T-helper 2 cell (primary cell): ENCODE measurements at places on chromosomes 4 and X.

DNA sequence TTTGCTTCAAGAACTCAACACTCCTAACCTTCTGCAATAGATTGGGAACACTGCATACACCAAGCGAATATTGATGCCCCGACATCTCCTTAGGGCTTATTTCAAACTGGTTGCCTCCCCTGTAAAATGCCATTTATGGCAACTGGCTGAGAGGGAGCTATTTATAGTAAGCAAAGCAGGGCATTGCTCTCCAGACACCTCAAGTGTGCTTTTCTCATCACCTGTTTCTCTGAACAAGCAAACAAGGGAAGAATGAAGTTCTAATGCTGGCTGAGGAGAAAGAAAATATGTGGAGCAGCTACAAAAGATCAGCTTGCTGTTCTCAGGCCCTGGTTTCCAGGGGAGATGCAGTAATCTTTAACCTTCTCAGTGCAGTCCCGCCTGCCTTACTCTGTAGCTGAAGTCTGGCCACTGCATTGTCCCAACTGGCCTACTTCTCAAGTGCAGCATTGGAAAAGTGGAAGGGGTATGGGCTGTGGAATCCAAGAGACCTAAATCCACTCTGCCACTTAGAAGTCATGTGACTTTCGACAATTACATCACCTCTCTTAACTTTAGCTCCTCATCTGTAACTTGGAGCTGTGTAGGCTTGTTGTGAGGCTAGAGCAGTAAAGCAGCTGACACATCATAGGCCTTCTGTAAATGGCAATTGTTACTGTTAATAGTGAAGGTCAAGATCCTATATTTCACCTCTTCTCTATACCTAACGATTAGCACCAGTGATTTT lies 47.9 kb upstream of the FGF13 start:
- no peak for DNase-seq

GRCh38 chr4:98993419-98994071 lies 2.0 kb upstream of the METAP1 start:
- DNase-seq, result no peak

GRCh38 chr4:98994474-98995182 lies 893 bp upstream of the METAP1 start:
- no peak for DNase-seq

GRCh38 chr4:67234296-67234695 lies 311.0 kb downstream of the CENPC start:
- no peak for DNase-seq

DNA sequence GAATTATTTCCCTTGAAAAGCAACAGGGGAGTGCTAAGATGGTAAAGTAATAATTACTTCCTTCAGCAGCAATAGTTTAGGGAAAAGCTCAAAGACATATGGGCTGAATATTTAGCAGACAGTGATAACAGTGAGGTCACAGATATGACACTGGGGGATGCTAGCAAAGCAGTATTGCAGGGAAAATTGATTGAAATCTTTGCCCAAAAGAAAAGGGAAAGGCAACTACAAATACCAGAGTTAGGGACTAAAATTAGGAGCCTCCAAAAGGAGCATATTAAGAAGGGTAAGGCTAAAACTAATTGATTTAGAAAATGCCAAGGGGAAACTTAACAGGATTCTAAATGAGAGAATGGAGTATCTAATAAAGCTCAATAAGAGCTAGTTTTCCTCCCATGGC lies 1191.3 kb upstream of the TENM3 start:
- DNase-seq, result no peak

DNA sequence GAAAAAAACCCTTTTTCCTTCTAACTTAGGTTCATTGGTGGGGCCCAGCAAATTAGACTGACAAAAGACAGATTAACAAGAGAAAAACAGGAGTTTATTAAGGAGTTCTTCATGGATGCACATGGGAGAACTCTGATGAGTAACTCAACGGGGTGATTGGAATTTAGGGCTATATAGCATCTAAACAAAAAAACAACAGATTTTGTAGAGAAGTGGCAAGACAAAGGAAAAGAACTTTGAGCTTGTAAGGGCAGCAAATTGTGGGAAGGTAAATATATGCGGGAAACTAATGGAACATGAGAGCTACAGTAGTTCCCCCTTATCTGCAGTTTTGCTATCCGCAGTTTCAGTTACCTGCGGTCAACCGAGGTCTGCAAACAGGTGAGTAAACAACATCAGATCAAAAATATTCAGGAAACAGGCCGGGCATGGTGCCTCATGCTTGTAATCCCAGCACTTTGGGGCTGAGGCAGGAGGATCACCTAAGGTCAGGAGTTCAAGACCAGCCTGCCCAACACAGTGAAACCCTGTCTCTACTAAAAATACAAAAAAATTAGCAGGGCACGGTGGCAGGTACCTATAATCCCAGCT lies 573.6 kb downstream of the ADGRL3 start:
- DNase-seq, result no peak

DNA sequence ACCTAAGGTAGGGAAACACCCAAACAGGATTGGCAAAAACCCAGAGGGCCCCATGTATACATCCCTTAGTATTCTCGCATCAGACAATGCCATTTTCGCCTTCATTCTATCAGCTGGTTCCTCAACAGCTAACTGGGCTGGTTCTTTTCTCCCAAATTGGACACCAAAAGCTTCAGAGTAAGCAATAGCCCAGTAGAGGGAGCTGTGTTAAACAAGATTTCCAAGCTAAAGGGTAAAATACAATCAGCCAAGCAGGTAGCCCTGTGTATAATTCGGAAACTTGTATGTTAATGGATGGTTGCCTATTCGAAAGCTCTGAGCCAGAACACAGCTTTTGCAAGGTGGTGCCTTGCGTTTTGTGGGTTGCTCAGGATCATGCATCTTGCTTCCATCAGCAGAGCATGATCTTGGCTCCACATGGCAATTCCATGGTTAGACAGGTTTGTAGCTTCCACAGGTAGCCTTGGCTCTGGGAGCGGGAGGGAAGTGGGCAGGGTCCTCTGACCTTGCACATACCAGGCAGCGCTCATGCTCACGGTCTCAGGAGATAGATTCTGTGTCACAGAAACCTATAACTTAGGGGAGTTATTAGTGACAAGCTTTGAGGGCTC lies 115.2 kb upstream of the LNX1 start:
- no peak for DNase-seq

GRCh38 chr4:147933779-147934178 lies 201.9 kb downstream of the ARHGAP10 start:
- no peak for DNase-seq

GRCh38 chrX:154784149-154784995 lies 20.9 kb downstream of the MPP1 start:
- no peak for DNase-seq

DNA sequence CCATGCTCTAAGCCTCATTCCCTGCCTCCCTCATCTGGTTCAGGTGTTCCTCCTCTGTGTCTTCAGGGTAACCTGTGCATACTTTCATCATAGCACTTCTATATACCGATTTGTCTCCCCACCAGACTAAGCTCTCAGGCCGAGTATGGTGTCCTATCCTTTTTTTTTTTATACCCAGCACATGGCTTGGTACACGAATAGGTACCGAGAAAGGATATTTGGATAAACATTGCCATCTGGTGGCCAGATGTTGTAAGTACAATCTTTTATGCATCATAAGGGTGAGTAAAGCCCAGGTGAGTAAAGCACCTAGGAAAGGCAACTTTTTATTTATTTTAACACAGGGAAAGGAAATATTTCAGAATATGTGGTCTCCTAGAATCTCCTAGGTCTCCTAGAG lies 68.4 kb downstream of the MID2 start:
- DNase-seq, result no peak

- no peak for DNase-seq
These were observed 14.1 kb downstream of the COX18 start for GRCh38 chr4:73055241-73055897.

DNA sequence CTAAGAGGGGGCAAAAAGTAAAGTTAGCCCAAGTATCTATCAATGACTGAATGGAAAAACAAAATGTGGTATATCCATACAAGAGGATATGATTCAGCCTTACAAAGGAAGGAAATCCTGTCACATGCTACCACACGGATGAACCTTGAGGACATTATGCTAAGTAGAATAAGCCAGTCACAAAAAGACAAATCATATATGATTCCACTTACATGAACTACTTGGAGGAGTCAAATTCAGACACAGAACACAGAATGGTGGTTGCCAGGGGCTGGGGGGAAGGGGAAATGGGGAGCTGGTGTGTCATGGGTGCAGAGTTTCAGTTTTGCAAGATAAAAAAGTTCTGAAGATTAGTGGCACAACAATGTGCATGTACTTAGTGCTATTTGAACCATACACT lies 101.8 kb downstream of the SH3KBP1 start:
- DNase-seq, result no peak

DNA sequence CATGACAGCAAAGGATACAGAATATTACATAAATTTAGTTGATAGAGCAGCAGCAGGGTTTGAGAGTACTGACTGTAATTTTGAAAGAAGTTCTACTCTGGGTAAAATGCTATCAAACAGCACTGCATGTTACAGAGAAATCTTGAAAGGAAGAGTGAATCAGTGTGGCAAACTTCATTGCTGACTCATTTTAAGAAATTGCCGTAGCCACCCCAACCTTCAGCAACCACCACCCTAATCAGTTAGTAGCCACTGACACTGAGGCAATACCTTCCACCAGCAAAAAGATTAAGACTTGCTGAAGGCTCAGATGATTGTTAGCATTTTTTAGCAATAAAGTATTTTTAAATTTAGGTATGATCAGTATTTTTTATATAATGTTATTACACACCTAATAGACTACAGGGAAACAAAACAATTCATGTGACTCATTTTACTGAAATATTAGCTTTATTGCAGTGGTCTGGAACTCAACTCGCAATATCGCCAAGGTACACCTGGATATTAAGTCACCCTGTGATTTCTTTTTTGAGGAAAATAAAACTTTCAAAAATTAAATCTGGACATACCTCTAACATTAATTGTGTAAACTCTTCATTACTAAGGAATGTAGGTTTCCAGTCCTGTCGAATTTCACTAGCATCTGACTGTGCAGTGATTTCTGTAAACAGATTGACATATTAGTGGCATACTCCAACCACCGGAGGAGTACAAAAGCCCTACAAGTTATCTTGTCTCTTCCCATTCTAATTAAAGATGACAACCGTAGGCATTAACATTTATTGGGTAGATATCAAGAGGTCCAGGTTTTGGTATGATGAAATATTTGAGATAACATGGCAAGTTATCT lies 71.1 kb downstream of the CLOCK start:
- DNase-seq, result no peak

- DNase-seq, result no peak
These were observed 339.6 kb upstream of the PCDH10 start for GRCh38 chr4:132809298-132810032.

DNA sequence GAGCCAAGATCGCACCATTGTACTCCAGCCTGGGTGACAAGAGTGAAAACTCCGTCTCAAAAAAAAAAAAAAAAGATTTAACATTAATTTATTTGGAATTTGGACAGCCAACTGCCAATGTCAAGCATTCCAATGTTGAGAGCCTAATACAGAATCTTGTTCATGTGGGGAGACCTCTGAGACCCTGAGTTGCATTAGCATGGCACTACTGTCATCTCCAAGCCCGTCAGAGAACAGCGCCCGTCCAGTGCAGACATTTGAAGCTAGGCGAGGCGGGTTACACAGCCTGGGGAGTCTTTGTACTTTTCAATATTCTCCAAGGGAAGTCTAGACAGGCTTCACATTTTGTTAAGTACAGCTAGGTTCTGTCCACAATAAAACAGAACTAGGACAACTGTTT lies 126.7 kb downstream of the CHRNA9 start:
- DNase-seq, result no peak

DNA sequence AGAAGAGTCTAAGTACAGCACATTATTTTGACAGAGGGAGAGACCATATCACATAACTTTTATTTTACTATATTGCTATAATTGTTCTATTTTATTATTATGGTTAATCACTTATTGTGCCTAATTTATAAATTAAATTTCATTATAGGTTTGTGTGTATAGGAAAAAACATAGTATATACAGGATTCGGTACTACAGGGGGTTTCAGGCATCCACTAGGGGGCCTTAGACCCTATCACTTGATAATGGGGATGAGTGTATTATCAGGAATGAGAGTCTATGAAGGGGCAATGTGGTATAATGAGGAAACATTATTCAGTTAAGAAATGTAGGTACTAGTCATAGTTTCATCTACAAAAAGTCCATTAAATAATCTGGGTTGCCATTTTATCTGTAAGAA lies 833.1 kb downstream of the C4orf33 start:
- no peak for DNase-seq

GRCh38 chr4:159367781-159368080 lies 264.9 kb downstream of the RAPGEF2 start:
- no peak for DNase-seq

GRCh38 chr4:92551616-92552015 lies 247.8 kb downstream of the GRID2 start:
- DNase-seq, result no peak

DNA sequence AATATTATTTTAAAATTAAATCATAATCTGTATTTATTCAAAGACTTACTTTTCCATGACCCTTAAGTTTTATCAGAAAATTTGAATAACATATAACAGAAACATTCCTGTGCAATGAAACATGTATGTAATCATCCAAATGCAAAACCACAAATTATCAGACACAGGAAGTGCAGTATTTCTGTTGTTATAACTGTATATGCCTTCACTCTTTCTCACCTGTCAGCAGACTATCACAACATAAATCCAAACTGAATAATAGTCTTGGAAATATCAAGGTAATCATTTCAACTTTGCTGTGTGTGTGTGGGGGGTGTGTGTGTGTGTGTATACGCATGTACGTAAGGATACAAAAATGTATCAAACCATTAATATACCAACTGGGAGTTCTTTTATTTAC lies 285.9 kb downstream of the SLC7A11 start:
- DNase-seq, result no peak

DNA sequence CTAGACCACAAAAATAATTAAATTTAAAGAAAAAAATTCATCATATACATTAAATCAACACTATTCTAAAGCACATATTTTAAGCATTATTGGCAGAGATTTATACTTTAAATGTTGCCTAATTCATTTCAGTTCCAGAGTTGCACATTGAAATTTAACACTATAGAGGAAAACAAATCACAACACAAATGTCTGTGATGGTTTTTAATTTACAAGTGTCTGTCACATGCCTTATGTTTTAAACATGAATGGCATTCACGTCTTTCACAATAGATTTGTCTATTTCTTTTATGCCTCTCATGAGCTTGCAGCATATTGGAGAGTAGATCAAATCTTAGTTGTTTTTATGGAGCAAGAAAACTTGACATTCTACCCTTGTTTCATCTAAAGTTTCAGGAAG lies 811.3 kb downstream of the NLGN4X start:
- DNase-seq, result no peak

DNA sequence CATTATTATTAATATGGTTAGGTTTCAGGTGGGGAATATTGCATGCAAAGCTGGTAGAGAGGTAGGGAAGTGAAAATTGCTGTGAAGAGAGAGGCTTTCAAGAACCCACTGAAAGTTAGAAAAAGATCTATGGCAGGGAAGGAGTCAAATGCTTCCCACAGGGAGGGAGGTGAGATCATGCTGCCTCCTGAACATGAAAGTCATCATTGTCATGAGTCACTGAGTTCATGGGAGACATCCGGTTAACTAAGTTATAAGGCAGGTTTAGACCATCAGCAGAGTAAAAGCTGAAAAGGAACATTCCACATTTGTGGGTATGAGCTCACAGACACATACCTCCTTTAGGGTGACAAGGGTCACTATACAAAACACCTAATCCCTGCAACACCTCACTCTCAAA lies 16.2 kb downstream of the GATB start:
- DNase-seq, result no peak
